ENCODE measurements at places on chromosomes 3 and 15. TPM values are rescaled to one million over a fixed set of nuclear protein-coding genes. Genes with fewer than 3 reads are reported as not detected.
A peak's percentile ranks its signal among the peaks of the same experiment; 100 is the strongest.

DNA sequence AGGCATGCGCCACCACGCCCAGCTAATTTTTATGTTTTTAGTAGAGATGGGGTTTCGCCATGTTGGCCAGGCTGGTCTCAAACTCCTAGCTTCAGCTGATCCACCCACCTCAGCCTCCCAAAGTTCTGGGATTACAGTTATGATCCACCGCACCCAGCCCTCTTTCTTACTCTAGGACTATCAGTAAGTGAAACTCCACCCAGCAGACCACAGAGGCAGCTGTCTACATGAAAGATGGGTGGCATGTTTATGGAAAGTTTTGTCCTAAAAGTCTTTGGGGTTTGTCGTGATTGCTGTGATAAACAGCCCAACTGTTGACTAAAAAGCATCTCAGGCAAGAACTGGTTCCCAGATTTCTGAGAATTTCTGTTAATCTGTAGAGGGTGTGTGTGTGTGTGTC, 10.9 kb downstream of the ARL6IP5 start:
- no peak for DNase-seq
- peaks cover 37% of the 10 kb centered on the region for H3K36me3 ChIP-seq
- H3K4me1 ChIP-seq, result no peaks in the 10 kb centered on the region
- H3K27ac ChIP-seq, result no peak overlapping the region

- no peak overlapping the region for H3K4me3 ChIP-seq
- DNase-seq, result no peak
- H3K27me3 ChIP-seq, result no peaks in the 10 kb centered on the region
- peaks cover 31% of the 10 kb centered on the region for H3K36me3 ChIP-seq
- H3K4me1 ChIP-seq, result peaks cover 15% of the 10 kb centered on the region
Observed at GRCh38 chr3:156483426-156483825, 71.5 kb downstream of the SSR3 start.

- no peaks in the 10 kb centered on the region for H3K36me3 ChIP-seq
- DNase-seq, result no peak
- H3K4me1 ChIP-seq, result no peaks in the 10 kb centered on the region
- no peaks in the 10 kb centered on the region for H3K27me3 ChIP-seq
- H3K27ac ChIP-seq, result no peak overlapping the region
Observed at GRCh38 chr3:102195198-102195948, 239.4 kb upstream of the ZPLD1 start.

DNA sequence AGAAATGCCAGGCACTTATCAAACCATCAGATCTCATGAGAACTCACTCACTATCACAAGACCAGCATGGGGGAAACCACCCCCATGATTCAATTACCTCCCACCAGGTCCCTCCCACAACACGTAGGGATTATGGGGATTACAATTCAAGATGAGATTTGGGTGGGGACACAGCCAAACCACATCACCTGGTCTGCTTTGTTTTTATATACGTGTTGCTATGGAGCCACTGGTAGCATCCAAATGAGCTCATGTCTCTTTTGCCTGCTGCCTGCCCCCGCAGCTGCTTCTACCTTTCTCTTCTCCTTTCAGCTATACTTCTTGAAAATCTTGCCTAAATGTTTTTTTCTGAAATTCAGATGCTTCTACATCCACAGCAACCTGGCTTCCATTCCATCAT, 26.8 kb upstream of the PCOLCE2 start:
- H3K27me3 ChIP-seq, result no peaks in the 10 kb centered on the region
- DNase-seq, result no peak
- H3K36me3 ChIP-seq, result no peaks in the 10 kb centered on the region
- peaks cover 10% of the 10 kb centered on the region for H3K4me1 ChIP-seq
- no peak overlapping the region for H3K4me3 ChIP-seq
- H3K27ac ChIP-seq, result no peak overlapping the region

GRCh38 chr3:33229066-33229465, 10.5 kb upstream of the SUSD5 start:
- no peaks in the 10 kb centered on the region for H3K27me3 ChIP-seq
- no peak for DNase-seq
- H3K4me3 ChIP-seq, result no peak overlapping the region

DNA sequence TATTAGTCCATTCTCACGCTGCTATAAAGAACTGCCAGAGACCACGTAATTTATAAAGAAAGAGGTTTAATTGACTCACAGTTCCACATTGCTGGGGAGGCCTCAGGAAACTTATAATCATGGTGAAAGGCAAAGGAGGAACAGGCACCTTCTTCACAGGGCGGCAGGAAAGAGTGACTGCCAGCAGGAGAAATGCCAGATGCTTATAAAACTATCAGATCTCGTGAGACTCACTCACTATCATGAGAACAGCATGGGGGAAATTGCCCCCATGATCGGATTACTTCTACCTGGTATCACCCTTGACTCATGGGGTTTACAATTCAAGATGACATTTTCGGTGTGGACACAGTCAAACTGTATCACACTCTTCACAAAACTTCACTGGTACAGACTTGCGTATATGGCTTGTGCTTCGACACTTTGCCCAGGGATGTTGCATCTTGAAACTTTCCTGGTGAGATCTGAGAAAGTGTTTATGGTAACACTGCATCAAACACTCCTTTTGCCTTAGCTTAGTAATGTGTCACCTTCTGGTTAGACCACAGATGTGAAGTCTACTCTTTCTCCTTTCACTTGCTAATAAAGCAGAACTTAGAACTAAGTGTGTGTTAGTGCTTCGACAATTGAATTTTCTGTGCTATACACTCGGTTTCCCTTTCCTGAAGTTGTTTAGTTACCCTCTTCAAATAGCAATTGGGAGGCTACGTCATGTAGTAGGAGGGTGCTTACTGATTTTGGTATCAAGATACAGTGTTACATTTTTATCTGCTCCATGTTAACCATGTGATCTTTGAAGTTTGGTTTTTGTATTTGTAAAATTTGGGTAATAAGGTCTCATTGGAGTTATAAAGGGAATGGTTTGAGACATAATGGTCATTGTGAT, 185.7 kb downstream of the LPP start:
- no peak overlapping the region for H3K4me3 ChIP-seq
- no peaks in the 10 kb centered on the region for H3K27me3 ChIP-seq
- no peak for DNase-seq
- H3K4me1 ChIP-seq, result peaks cover 20% of the 10 kb centered on the region
- no peaks in the 10 kb centered on the region for H3K36me3 ChIP-seq

DNA sequence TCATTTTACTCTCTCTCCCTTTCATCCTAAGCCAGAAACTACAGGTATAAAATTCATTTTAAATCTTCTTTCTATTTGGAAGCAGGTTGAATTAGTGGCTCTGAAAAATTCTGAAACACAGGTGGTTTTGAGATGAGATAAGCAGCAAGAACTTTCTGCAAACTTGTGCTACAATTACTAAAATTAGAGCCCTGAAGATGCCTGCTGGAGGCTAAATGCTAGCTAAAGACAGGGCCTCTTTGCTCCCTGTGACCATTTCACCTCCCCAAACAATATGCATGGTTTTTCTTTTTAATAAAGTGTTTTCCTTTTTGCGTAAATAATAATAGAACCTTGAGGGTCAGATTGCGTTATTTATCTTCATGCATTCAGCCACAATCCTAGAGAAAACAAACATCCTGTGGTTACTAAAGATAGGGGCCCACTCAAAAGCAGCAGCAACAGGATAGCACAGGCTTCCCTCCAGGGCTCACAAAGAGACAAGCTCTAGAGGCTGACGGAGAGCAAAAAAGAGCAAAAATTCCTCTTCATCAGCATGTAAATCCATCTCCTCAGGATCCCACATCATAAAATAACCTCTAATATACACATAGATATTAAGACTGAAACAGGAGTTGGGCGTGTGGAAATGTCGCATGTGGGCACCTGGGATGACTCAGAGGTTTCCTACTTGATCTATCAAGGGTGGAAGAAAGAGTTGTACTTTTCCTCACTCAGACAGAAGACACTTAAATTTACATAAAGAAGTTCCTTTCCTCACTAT, 26.5 kb upstream of the CP start:
- H3K27me3 ChIP-seq, result no peaks in the 10 kb centered on the region
- no peaks in the 10 kb centered on the region for H3K4me1 ChIP-seq
- H3K4me3 ChIP-seq, result no peak overlapping the region
- H3K27ac ChIP-seq, result no peak overlapping the region
- no peak for DNase-seq
- no peaks in the 10 kb centered on the region for H3K36me3 ChIP-seq

PLA2G4F gene
- not detected for polyA plus RNA-seq

DNA sequence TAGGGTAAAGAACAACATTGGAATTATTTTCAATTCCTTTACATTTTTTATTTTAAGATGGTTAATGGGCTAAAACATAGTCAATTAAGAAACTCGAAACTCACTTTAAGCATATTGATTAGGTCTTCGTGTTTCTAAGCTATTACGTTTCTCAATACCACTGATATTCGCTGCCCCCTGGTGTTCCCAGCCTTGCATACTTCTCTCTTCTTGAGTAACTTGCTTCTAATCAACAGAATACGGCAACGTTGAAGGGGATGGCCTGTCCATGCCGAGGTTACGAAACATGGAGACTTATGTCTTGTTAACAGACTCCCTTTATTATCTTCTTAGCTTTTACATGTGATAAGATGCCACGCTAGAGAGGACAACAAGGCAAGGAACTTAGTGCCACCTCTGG, 43.6 kb downstream of the ROBO1 start:
- no peak overlapping the region for H3K4me3 ChIP-seq
- H3K36me3 ChIP-seq, result no peaks in the 10 kb centered on the region

DNA sequence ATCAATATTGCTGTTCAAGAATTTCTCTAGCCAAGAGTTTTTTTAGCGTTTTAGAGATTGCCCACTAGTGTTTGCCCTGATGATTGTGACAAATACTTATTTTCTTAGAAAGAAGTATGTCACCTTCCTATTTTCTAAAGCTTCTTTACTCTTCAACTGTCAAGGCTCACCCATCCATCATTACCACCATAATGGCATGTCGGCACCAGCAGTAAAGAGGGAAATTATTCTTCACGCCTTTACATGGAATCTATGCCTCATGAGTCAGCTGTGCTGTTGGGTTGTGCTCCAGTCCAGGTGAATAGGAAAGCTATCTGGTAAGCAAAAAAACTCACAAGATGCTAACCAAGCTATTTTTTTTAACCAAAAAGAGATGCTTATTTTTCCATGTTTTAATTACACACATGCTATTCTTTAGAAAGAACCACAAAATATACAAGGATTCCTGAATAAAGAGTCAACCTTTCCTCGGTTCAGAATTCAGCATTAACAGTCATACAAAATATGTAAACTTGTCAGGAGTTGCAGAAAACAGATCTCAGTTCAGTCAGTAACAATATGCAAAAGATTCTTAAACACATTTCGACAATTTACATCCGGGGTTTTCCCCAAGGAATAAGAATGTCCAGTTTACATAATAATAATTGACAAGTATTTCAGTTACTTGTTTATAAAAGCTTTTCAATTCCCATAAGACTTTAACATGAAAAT, 128.0 kb downstream of the ATP8B4 start:
- no peaks in the 10 kb centered on the region for H3K36me3 ChIP-seq
- no peak overlapping the region for H3K27ac ChIP-seq
- H3K4me3 ChIP-seq, result no peak overlapping the region
- no peak for DNase-seq
- H3K4me1 ChIP-seq, result no peaks in the 10 kb centered on the region

- H3K4me3 ChIP-seq, result no peak overlapping the region
- H3K4me1 ChIP-seq, result peaks cover 11% of the 10 kb centered on the region
- H3K27ac ChIP-seq, result no peak overlapping the region
- no peaks in the 10 kb centered on the region for H3K27me3 ChIP-seq
Observed at GRCh38 chr3:36558961-36559360, 178.7 kb downstream of the STAC start.

CCR3 gene
- polyA plus RNA-seq, result not detected

GRCh38 chr3:57709559-57709958, 16.7 kb upstream of the DENND6A start:
- no peaks in the 10 kb centered on the region for H3K36me3 ChIP-seq
- no peak for DNase-seq
- H3K4me3 ChIP-seq, result no peak overlapping the region
- H3K27me3 ChIP-seq, result no peaks in the 10 kb centered on the region
- no peaks in the 10 kb centered on the region for H3K4me1 ChIP-seq
- peak overlapping the region; percentile 37 for H3K27ac ChIP-seq

MINDY2 gene
- 1.5 TPM for polyA plus RNA-seq

DNA sequence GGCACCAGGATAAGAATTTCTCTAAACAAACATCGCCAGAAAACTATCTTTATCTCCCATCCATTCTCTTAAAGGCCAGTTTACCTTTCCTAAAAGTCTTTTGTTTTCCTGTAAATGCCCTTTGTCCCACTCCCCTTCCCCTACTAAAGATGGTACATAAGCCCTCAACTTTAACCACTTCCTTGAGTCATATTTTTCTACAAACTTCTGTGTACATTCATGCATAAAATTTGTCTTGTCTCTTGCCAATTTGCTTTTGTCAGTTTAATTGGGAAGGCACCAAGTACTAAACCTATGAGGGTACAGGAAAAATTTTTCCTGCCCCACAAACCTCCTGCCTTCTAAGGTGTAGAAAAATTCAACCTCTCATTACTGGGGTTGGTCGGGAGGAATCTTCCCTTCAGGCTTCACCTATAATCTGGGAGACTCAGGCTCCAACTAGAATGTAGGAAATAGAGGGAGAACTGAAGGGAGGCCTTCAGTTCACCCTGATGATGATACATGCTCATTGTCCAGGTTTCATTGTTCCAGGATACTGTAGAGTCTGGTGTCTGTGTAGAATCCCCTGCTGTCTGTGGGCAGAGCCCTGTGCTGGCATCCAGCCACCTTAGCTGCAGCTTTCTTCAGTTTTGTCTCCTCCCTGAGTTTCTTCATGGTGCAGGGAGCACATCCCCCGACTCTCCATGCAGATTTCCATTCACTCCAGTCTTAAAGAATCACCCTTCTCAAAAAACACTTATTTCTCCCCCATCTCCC, 53.2 kb downstream of the CD200R1L start:
- H3K4me3 ChIP-seq, result no peak overlapping the region
- H3K27ac ChIP-seq, result no peak overlapping the region
- DNase-seq, result no peak

- DNase-seq, result no peak
- H3K36me3 ChIP-seq, result peaks cover 3% of the 10 kb centered on the region
- H3K27ac ChIP-seq, result no peak overlapping the region
Observed at GRCh38 chr3:129503471-129504291, 24.8 kb upstream of the RHO start.

ALDH1A3 gene
- 3.1 TPM for polyA plus RNA-seq
